Airway epithelial cell (primary cell): ENCODE measurements at places on chromosomes 13 and 19. TPM values are rescaled to one million over a fixed set of nuclear protein-coding genes. Genes with fewer than 3 reads are reported as not detected.

The USP12 gene
- total RNA-seq, result 7.9 and 11.0 TPM in 2 replicates

The TNFSF9 gene
- 31.6 and 32.9 TPM in 2 replicates for total RNA-seq

The ZNF93 gene
- total RNA-seq, result 2.2 and 3.2 TPM in 2 replicates

The ZNF235 gene
- 0.88 and 2.0 TPM in 2 replicates for total RNA-seq

The ZSCAN4 gene
- total RNA-seq, result not detected in 2 replicates

The PCDH8 gene
- not detected in 2 replicates for total RNA-seq

The LRG1 gene
- total RNA-seq, result 0.09 and 0.56 TPM in 2 replicates

The KLF2 gene
- 0.37 and 1.1 TPM in 2 replicates for total RNA-seq

The STARD13 gene
- total RNA-seq, result 3.0 and 4.1 TPM in 2 replicates

The LRRC8E gene
- total RNA-seq, result 7.6 and 9.0 TPM in 2 replicates

The ZNF701 gene
- 2.9 and 6.3 TPM in 2 replicates for total RNA-seq

The PDX1 gene
- total RNA-seq, result not detected in 2 replicates

The PTH2 gene
- not detected in 2 replicates for total RNA-seq

The ZNF415 gene
- 0.84 and 2.3 TPM in 2 replicates for total RNA-seq

The REEP6 gene
- 8.3 and 10.4 TPM in 2 replicates for total RNA-seq

The ASF1B gene
- total RNA-seq, result 35.2 and 71.2 TPM in 2 replicates

The TM9SF2 gene
- 89.0 and 97.0 TPM in 2 replicates for total RNA-seq

The MEIOSIN gene
- total RNA-seq, result not detected in 2 replicates

The COL5A3 gene
- total RNA-seq, result 1.8 and 3.7 TPM in 2 replicates

The ZNF99 gene
- total RNA-seq, result not detected in 2 replicates

The OR4F17 gene
- total RNA-seq, result not detected in 2 replicates
